Activated CD4-positive, alpha-beta T cell treated with anti-CD3 and anti-CD28 coated beads, Interleukin-2, Interleukin-6, amounts not matched to agents 100 ng/mL and 50 ng/mL, durations not matched to agents 16 hours and 8 hours (primary cell): ENCODE measurements at places on chromosomes 1 and 21.

DNA sequence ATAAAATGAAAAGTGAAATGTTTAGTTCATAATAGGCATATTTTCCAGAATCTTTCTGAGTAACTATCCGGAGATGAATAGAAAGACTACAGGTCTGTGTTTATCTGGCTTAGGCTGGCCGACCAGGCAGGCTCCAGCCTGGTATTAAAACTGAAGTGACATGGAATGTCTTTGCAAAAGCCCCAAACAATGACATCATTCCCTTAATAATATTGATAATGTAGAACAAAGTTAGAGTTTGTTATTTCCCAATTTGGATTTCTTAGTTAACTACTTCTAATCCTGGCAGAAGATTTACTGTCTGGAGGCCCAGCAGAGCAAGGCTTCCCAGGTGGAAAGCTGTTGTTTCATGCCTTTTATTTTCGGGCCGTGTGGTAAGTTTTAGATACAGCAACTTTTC is 207.7 kb downstream of the GREM2 start:
- DNase-seq, result no peak

GRCh38 chr21:44874497-44875315 is 1.2 kb upstream of the PTTG1IP start:
- DNase-seq, result peak; percentile 43

DNA sequence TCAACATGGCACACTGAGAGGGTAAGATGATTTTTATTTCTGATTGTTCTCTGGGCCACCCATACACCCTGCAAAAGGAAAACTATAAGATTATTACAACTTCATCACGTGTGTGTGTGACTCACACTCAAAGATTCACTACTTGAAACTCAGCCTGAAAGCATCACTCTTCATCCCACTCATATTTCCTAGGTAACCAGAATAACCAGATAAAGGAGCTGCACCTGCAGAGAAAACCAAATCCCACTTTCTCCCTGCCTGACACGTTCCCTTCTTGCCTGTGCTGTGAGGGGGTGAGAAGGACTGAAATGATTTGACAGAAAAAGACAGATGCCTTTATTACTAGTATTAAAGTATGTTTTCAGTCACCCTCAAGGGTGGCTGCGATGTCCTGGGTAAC is 131.6 kb downstream of the TGFBR3 start:
- peak; percentile 89 for DNase-seq

DNA sequence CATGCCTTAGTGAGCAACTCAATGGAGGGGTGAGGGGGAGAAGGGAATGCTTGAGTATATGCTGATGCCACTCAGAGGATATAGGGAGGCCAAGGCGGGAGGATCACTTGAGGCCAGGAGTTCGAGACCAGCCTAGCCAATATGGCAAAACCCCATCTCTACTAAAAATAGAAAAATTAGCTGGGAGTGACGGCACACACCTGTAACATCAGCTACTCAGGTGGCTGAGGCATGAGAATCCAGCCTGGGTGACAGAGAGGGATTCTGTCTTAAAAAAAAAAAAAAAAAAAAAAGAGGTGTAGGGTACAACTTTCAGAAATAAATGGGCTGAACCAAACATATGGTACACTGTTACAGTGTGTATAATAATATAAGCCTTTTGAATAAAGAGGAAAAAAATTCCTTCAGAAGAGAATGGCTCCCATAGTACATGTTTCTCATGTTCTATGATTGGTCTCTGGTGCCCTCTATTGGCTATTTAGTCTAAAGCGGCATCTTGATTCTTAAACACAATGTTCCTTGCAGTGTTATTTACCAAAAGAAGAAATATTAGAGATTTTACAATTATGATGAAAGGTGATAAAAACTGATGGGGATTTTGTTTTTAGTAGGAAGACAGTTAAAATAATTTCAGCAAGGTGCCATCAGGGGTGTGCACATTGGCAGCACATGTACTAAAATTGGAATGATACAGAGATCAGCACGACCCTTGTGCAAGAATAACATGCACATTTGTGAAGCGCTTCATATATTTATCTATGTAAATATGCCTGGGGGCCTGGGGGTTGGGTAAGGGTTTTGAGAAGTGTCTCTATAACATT is 109.8 kb downstream of the PATJ start:
- DNase-seq, result peak; percentile 58

DNA sequence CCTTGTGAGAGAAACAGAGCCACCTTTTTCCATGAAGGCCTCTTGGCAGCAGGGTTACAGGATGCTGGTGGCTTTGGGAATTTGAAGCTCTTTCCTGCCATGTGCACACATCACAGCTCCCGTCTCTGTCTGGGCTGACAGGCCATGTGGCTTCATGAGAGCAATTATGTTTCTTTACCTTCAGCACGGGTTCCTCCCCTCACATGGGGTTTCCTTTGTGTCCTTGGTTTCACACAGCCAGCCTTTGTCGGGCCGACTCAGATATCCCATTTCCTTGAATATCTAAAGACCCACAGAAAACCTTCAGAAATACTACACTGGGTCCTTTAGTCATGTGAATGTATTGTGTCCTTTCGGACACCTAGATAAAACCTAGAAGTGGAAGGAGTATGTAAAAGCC is 7.1 kb downstream of the CLIC6 start:
- DNase-seq, result no peak

DNA sequence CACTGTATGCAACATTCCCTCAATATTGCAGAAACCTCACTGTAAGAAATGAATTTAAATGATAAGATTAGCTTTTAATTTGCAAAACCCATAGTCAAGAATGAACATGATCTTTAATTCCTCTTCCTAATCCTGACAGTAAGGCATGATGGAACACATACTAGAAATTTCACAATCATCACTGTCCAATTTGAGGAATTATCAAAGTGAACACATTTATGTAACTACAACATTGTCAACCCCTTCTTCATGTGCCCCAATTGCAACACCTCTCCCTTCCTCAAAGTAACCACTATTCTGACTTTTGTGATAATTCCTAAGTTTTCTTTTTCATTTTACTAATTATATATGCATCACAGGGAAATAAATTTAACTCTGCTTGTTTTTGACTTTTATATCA is 103.1 kb downstream of the LHX8 start:
- DNase-seq, result no peak

GRCh38 chr1:58249737-58250586 is 296.6 kb downstream of the OMA1 start:
- DNase-seq, result peak; percentile 25

- peak; percentile 36 for DNase-seq
Measured at GRCh38 chr1:186188004-186188539, 187.0 kb downstream of the TPR start.
